ENCODE measurements at places on chromosomes 12 and 14.

DNA sequence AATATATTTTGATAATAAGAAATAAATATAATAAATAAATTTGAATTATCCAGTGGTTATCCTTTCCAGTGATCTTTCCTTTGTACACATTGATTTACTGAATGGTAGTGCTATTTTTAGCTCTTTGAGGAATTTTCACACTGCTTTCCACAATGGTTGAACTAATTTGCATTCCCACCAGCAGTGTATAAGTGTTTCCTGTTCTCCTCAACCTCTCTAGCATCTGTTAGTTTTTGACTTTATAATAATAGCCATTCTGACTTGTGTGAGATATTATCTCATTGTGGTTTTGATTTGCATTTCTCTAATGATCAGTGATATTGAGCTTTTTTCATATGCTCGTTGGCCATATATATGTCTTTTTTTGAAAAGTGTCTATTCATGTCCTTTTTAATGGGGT lies 333.7 kb downstream of the RAD51B start:
- no peak overlapping the region for H3K4me3 ChIP-seq
- no peaks in the 10 kb centered on the region for H3K27me3 ChIP-seq
- DNase-seq = no peak
- no peak overlapping the region for H3K27ac ChIP-seq
- H3K36me3 ChIP-seq = no peaks in the 10 kb centered on the region

DNA sequence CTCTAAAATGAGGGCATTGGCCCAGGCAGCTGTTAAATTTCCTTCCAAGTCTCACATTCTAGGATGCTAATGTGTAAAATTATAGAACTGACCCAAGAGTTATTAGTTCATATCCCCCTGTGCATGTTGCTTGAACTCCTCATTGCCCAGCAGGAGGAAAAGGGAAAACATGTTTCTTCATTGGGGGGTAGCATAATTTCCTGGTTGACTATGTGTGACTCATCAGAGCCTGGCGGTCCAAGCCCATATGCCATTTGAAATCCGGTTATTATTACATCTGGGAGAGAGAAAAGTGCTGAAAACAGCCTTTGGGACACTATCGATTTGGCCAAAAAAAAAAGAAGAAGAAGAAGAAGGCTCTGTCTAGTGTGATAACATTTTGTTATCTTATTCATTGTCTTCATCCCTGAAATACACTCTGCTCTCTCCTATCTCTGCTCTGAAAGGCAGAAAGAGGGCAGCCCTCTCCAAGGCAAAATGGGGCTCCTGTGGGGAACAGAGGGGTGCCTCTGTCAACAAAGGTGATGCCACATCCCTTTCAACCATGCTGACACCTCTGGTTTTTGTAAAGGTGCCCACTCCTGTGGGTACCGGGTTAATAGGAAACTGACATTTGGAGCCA lies 114.2 kb downstream of the DAD1 start:
- no peak for DNase-seq
- no peaks in the 10 kb centered on the region for H3K27me3 ChIP-seq
- peaks cover 15% of the 10 kb centered on the region for H3K4me1 ChIP-seq
- no peak overlapping the region for H3K4me3 ChIP-seq

DNA sequence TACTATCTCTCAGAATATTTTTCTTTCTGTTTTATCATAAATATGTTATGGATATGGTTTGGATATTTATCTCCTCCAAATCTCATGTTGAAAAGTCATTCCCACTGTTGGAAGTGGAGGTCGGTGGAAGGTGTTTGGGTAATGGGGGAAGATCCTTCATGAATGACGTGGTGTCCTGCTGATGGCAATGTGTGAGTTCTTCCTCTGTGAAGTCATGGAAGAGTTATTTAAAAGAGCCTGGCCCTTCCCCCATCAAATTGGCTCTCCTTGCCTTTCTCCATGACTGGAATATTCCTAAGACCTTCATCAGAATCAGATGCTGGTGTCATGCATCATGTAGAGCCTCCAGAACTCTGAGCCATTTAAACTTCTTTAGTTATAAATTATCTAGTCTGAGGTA lies 1291.6 kb downstream of the FSCB start:
- no peaks in the 10 kb centered on the region for H3K27me3 ChIP-seq
- no peaks in the 10 kb centered on the region for H3K36me3 ChIP-seq
- H3K27ac ChIP-seq = no peak overlapping the region
- no peak overlapping the region for H3K4me3 ChIP-seq
- no peaks in the 10 kb centered on the region for H3K4me1 ChIP-seq
- no peak for DNase-seq

DNA sequence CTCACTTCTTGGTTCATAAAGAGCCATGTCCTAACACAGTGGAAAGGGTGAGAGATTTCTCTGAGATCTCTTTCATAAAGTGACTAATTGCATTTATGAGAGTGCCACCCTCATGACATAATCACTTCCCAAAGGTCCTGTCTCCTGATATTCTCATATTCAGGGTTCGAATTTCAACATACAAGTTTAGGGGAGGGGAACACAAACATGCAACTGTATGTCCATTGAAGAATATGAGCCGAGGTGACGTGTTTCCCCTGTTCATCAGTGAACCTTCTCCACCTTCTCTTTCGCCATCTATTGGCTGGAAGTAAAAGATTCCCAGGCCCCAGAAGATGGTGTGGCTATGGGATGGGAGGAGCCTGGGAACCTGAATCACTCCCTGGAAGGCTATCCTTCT lies 354.2 kb upstream of the ATP2B1 start:
- H3K4me1 ChIP-seq = peaks cover 8% of the 10 kb centered on the region
- no peak overlapping the region for H3K27ac ChIP-seq
- H3K27me3 ChIP-seq = no peaks in the 10 kb centered on the region
- no peak overlapping the region for H3K4me3 ChIP-seq
- H3K36me3 ChIP-seq = no peaks in the 10 kb centered on the region

- no peak overlapping the region for H3K4me3 ChIP-seq
- DNase-seq = no peak
- no peak overlapping the region for H3K27ac ChIP-seq
- no peaks in the 10 kb centered on the region for H3K36me3 ChIP-seq
These were observed 177.8 kb downstream of the PRKD1 start for GRCh38 chr14:29749829-29750228.

DNA sequence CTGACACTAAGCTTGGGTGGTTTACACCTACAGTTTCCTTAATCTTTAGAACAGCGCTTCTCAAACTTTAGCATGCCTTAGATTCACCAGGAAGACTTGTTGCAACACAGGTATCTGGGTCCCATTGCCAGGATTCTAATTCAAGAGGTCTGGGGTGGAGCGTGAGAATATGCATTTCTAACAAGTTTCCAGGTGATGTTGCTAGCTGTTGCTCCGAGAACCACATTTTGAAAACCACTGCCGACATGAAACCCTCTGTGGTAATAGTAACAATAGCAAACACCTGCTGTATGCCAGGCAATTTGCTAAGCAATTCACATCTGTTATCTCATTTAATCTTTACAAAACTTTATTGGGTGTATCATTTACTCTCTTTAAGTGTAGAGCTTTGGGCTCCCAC lies 58.6 kb downstream of the TRHDE start:
- no peak for DNase-seq
- H3K4me3 ChIP-seq = no peak overlapping the region
- H3K4me1 ChIP-seq = no peaks in the 10 kb centered on the region

- H3K27ac ChIP-seq = no peak overlapping the region
- H3K36me3 ChIP-seq = no peaks in the 10 kb centered on the region
- H3K27me3 ChIP-seq = no peaks in the 10 kb centered on the region
- H3K4me1 ChIP-seq = peaks cover 12% of the 10 kb centered on the region
- no peak overlapping the region for H3K4me3 ChIP-seq
These were observed 218.9 kb upstream of the TMTC1 start for GRCh38 chr12:30002677-30003076.

- H3K4me3 ChIP-seq = no peak overlapping the region
- no peaks in the 10 kb centered on the region for H3K27me3 ChIP-seq
- no peak for DNase-seq
These were observed 57.0 kb upstream of the KRR1 start for GRCh38 chr12:75568393-75568792.

GRCh38 chr14:39939023-39939422 lies 506.8 kb upstream of the FBXO33 start:
- H3K27ac ChIP-seq = no peak overlapping the region
- DNase-seq = no peak
- H3K27me3 ChIP-seq = no peaks in the 10 kb centered on the region
- no peaks in the 10 kb centered on the region for H3K36me3 ChIP-seq
- H3K4me1 ChIP-seq = no peaks in the 10 kb centered on the region

DNA sequence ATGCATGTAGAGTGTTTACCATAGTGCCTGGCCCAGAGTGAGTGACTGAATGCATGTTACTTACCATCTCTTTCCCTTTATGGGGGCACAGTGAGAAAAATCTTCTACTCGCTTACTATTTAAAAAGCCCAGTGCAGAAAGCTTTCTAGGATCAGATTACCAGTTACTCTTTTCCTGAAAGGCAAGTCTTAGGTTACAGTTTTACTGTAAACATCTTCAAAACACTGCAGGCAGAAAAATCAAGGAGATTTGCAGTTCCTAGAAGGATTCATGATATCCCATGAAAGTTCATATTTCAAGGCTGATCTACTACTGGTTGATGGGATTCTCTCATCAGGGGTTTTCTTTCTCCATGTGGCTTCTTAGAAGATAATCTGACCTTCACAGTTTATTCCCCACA lies 29.3 kb upstream of the DAAM1 start:
- no peaks in the 10 kb centered on the region for H3K27me3 ChIP-seq
- H3K4me1 ChIP-seq = no peaks in the 10 kb centered on the region
- no peak for DNase-seq
- H3K4me3 ChIP-seq = no peak overlapping the region
- no peaks in the 10 kb centered on the region for H3K36me3 ChIP-seq
- no peak overlapping the region for H3K27ac ChIP-seq

DNA sequence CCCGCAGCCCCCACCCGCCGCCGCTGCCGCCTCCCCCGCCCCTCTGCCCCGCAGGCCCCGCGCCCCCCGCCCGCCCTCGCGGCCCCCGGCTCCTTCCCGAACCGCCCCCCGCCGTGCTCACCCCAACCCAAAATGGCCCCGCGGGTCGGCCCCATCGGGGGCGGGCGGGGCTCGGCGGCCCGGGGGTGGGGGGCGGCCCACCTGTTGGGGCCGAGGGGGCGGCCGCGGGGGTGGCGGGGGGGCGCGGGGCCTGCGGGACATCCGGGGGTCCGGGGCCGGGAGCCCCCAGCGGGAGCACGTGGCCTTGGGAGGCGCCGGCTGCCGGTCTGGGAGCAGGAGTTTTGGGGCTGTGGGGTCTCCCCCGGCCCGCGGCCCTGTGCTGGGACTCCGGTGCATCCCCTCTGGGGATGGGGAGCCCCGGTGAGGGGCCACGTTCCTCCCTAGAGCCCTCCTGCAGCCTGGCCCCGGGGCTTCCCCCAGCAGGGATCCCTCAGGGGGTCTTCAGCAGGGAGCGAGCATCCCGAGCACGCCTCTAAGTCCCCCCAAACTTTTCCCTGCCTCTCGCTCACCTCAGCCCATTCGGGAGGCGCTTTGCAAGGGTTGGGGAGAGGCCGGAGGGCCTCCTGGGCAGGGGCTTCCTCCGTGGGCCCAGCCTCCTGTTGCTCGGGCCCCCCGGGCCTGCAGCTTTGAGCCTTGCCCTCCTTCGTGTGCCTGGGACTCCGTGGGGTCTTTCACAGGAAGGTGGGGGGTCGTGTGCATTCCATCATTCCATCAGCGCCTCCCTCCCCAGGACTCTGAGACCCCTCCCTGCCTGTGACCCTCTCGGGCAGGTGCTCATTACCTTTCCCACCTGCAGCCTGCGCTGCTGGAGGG lies 710 bp downstream of the MTA1 start:
- no peaks in the 10 kb centered on the region for H3K27me3 ChIP-seq
- no peak for DNase-seq

GRCh38 chr12:60100852-60101251 lies 505.0 kb downstream of the SLC16A7 start:
- H3K27me3 ChIP-seq = no peaks in the 10 kb centered on the region
- H3K4me3 ChIP-seq = no peak overlapping the region
- H3K36me3 ChIP-seq = no peaks in the 10 kb centered on the region
- H3K27ac ChIP-seq = no peak overlapping the region

DNA sequence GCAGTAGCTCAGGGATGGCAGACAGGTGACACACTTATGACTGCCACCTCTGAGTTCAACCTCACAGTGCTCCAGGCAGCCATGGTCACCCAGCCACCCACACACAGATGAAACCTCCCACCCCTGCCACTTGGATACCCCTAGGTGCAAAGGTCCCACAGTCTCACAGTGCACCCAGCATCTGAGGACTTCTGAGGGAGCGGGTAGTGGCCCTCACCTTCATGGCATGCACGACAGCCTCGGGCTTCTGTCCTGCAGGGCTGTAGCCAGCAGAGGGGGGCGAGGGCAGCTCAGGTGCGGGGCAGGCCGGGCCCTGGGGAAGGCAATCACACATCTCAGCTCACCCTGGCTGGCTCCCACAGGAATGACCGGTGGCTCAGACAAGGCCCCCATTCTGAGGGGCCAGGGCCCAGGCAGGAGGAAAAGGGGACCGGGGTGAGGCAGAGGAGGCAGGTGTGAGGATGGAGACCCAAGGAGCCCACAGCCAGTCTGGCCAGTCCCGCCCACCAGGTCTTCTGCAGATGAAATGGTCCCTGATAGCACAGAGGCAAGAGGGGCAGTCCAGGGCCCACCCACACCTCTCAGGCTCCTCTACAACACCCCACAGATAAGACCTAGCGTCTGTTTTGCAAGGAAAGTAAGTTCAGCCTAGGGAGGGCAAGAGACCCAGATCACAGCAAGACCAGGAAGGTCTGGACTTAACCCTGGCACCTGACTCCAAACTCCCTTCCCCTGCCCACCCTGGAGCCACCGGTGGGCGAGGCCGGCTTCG lies 35.8 kb downstream of the CCNK start:
- H3K4me1 ChIP-seq = peaks cover 39% of the 10 kb centered on the region
- H3K4me3 ChIP-seq = no peak overlapping the region
- H3K36me3 ChIP-seq = peaks cover 7% of the 10 kb centered on the region
- no peak for DNase-seq
- peak overlapping the region; percentile 40 for H3K27ac ChIP-seq

- no peaks in the 10 kb centered on the region for H3K27me3 ChIP-seq
- H3K4me3 ChIP-seq = no peak overlapping the region
- no peak for DNase-seq
- no peaks in the 10 kb centered on the region for H3K36me3 ChIP-seq
These were observed 68.8 kb downstream of the RERG start for GRCh38 chr12:15152456-15152855.

DNA sequence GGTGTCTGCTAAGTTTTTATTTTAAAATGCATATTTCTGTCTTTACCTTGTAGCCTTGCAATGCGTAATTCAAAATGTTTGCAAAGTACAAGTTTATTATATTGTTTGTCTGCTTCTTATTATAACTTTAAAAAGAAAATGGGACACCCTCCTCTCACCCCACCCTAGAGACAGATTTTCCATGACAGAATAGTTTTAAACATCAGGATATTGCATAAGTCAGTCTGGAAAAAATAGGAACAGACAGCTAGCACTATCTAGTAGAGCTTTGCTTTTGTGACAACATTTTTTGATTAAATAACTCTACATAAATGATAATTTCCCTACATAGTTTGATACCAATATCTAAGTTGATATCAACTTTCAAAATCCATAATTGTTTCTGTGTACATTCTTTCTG lies 71.3 kb downstream of the PDE3A start:
- H3K36me3 ChIP-seq = no peaks in the 10 kb centered on the region
- H3K4me3 ChIP-seq = no peak overlapping the region
- no peaks in the 10 kb centered on the region for H3K4me1 ChIP-seq
- DNase-seq = no peak

- no peaks in the 10 kb centered on the region for H3K4me1 ChIP-seq
- no peak overlapping the region for H3K4me3 ChIP-seq
- H3K36me3 ChIP-seq = no peaks in the 10 kb centered on the region
- no peak overlapping the region for H3K27ac ChIP-seq
- H3K27me3 ChIP-seq = no peaks in the 10 kb centered on the region
These were observed 49.0 kb downstream of the IFT43 start for GRCh38 chr14:76034566-76034965.
